HepG2 (cell line): ENCODE measurements at places on chromosomes 12 and 14.

DNA sequence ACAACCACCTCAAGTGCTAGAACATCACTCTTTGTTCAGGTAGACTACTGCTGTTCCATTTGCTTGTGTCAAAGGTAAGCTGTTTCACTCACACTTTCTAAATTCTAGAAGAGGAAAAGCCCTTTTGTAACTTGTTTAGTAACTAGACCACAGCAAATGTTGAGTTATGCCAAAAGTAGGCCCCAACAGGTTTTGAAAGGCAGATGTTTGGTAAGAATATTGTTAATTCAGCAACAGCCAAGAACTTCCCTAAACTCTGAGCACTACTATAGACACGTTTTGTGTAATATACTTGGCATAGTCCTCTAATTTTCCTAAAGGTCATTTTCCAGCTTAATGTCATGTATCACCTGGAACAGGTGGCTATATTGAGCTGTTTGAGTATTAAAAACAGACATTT, 79.0 kb downstream of the DCAF5 start:
- H3K36me3 ChIP-seq = 0 out of 2 replicates have a peak, but pooled peaks cover 7% of the 10 kb centered on the region
- H3K27ac ChIP-seq = no peak overlapping the region
- DNase-seq = no peak
- H3K4me1 ChIP-seq = no peaks in the 10 kb centered on the region
- no peaks in the 10 kb centered on the region for H3K27me3 ChIP-seq
- H3K4me3 ChIP-seq = no peak overlapping the region

DNA sequence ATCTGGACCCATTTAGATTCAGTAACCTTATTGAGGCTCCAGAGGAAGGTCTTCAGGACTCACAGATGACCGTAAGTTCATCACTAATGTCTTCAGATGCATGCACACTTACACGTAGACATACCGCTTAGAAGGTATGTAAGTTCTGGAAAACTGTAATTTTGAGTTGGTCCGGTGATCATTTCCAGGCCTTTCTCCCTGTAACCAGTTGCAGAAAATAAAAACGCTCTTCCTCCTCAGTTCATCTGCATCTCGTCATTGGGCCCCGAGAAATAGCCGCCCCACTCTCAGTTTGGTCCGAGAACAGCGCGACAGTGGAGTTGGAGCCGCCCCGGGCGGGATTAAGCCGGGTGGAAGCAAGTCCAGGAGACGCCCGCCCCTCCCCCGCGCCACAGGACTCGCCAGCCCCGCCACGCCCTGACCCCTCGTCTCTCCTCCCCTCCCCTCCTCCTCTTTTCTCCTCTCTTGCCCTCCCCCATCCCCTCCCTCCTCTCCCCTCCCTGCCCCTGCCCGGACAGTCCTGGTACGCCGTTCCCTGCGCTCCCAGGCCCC, 83.7 kb downstream of the TNFAIP2 start:
- no peaks in the 10 kb centered on the region for H3K36me3 ChIP-seq
- DNase-seq = no peak
- peaks cover 26% of the 10 kb centered on the region for H3K4me1 ChIP-seq

DNA sequence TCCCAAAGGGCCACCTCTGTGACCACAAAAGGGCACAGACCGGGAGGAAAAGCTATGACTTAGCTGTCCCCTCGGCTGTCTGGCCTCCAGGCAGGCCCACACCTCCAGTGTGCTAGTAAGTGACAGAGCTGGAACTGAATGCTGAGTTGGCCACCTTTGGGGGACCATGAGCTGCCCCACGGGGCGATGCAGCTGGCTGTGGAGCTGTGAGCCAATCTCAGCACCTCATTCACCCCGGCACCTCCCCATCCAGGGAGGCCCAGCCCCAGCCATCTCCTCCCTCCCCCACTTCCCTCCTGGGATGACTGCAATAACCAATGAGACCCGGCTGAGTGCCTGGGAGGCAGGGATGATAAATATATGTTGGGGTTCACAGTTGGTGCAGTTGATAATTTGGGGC, 12.2 kb upstream of the TESC start:
- peak overlapping the region; percentile 40; the same call in 1 of the 2 replicates for H3K4me3 ChIP-seq
- no peaks in the 10 kb centered on the region for H3K36me3 ChIP-seq
- no peak overlapping the region for H3K27ac ChIP-seq
- peaks cover 22% of the 10 kb centered on the region; the same call in 2 of the 3 replicates for H3K27me3 ChIP-seq
- H3K4me1 ChIP-seq = peaks cover 49% of the 10 kb centered on the region
- DNase-seq = no peak

- peaks cover 42% of the 10 kb centered on the region for H3K36me3 ChIP-seq
- no peak for DNase-seq
- no peak overlapping the region for H3K27ac ChIP-seq
- peaks cover 26% of the 10 kb centered on the region for H3K4me1 ChIP-seq
- H3K27me3 ChIP-seq = no peaks in the 10 kb centered on the region; the same call in 1 of the 2 replicates
These were observed 11.8 kb downstream of the SLC39A5 start for GRCh38 chr12:56241424-56242303.

- H3K4me3 ChIP-seq = no peak overlapping the region
- peaks cover 90% of the 10 kb centered on the region for H3K4me1 ChIP-seq
- H3K27ac ChIP-seq = no peak overlapping the region
- H3K27me3 ChIP-seq = no peaks in the 10 kb centered on the region
- no peaks in the 10 kb centered on the region for H3K36me3 ChIP-seq
- DNase-seq = no peak
These were observed 114.2 kb downstream of the DPF3 start for GRCh38 chr14:72779679-72780078.

DNA sequence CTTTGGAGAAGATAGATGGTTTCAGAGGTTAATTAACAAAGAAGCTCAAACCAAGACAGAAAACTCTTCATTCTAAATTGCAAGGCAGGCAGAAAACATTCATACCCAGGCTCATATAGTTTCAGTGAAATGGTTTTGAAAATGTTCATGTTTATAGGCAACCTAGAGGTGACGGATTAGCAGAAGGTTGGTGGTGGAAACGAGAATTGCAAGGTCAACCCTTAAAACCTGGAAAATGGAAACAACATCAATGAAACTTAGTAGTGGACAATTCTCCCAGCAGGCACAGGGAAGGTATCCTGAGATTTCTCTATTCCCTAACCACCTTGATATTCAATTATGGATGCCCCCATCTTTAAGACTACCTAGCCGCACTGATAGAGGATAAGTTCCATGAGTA, 965 bp downstream of the CD163 start:
- DNase-seq = no peak
- H3K36me3 ChIP-seq = no peaks in the 10 kb centered on the region
- no peaks in the 10 kb centered on the region for H3K27me3 ChIP-seq
- H3K4me3 ChIP-seq = no peak overlapping the region
- no peaks in the 10 kb centered on the region for H3K4me1 ChIP-seq
- no peak overlapping the region for H3K27ac ChIP-seq
